ENCODE measurements at places on chromosomes 2 and 18. TPM values are rescaled to one million over a fixed set of nuclear protein-coding genes. Genes with fewer than 3 reads are reported as not detected.
A peak's percentile ranks its signal among the peaks of the same experiment; 100 is the strongest.

Gene STPG4
- total RNA-seq: not detected

Gene TUBA4B
- total RNA-seq: not detected

Gene TANC1
- 84.1 TPM for total RNA-seq

DNA sequence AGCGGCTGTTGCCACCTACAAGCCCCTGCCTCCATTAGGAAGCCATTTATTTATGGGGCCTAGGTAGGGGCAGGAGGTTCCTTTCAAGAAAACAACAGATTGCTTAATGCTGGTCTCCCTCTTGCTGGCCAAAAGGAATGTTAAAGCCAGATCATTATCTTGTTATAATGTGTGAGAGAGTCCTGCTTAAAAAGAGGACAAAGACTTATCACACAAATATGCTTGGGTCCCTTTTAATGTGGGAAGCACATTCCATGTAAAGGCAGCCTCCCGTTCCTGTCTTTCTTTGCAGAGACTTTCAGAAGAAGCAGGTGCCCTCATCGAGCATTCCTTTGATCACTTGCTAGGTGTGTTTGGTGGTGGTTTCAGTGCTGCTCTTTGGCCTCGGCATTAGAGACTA is 76.4 kb downstream of the AGAP1 start:
- H3K4me1 ChIP-seq: peaks cover 18% of the 10 kb centered on the region
- peaks cover 7% of the 10 kb centered on the region for H3K27me3 ChIP-seq
- peaks cover 3% of the 10 kb centered on the region for H3K36me3 ChIP-seq
- DNase-seq: no peak

Gene PARD6G
- 10.4 TPM for total RNA-seq

GRCh38 chr2:240611601-240612210 is 13.6 kb upstream of the GPR35 start:
- H3K27ac ChIP-seq: no peak overlapping the region
- no peaks in the 10 kb centered on the region for H3K27me3 ChIP-seq

Gene DSG2
- total RNA-seq: 60.5 TPM

Gene C2orf66
- 1.4 TPM for total RNA-seq

GRCh38 chr2:237073552-237073951 is 12.1 kb upstream of the COPS8 start:
- H3K36me3 ChIP-seq: peaks cover 8% of the 10 kb centered on the region
- no peak overlapping the region for H3K4me3 ChIP-seq
- DNase-seq: no peak
- H3K27me3 ChIP-seq: peaks cover 1% of the 10 kb centered on the region
- H3K4me1 ChIP-seq: peaks cover 18% of the 10 kb centered on the region

DNA sequence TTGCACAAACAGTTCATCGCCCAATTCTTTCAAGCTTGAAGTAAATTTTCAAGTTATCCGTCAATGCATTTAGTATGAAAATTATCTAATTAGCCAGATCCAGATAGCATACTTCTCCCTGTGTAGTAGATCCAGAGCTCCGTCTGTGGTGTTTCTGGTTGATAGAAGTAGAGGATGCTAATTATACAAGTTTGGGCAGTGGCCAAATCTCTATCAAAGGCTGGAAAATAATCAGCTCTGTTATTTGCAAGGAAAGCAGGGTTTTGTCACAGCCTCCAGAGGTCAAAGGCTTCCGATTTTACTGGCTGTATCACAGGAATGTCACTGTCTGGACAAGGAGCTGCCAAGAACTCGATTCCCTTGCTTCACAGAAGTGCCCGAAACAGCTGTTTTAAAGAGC is 28.6 kb downstream of the LRRC30 start:
- no peak overlapping the region for H3K27ac ChIP-seq
- H3K4me1 ChIP-seq: peaks cover 20% of the 10 kb centered on the region
- no peak for DNase-seq
- no peaks in the 10 kb centered on the region for H3K36me3 ChIP-seq
- H3K27me3 ChIP-seq: peaks cover 2% of the 10 kb centered on the region

Gene ABCG5
- total RNA-seq: not detected

- DNase-seq: no peak
- H3K36me3 ChIP-seq: no peaks in the 10 kb centered on the region
- H3K4me3 ChIP-seq: no peak overlapping the region
- no peaks in the 10 kb centered on the region for H3K27me3 ChIP-seq
- no peak overlapping the region for H3K27ac ChIP-seq
These were observed 35.0 kb downstream of the STAT4 start for GRCh38 chr2:191115804-191116203.

Gene PLCD4
- 90.2 TPM for total RNA-seq

- peaks cover 27% of the 10 kb centered on the region for H3K36me3 ChIP-seq
- H3K4me3 ChIP-seq: peak within 1 kb of the TSS; percentile 99
- peak within 1 kb of the TSS; percentile 78 for H3K27ac ChIP-seq
- H3K27me3 ChIP-seq: peaks cover 16% of the 10 kb centered on the region
These were observed at the start of gene TMEM163 for GRCh38 chr2:134718817-134719814. Gene TMEM163 (minus strand): TSS chr2:134719000.

GRCh38 chr2:129191530-129191929 is 787.9 kb upstream of the RAB6C start:
- no peaks in the 10 kb centered on the region for H3K36me3 ChIP-seq
- H3K27me3 ChIP-seq: peaks cover 4% of the 10 kb centered on the region
- no peak overlapping the region for H3K27ac ChIP-seq
- peaks cover 9% of the 10 kb centered on the region for H3K4me1 ChIP-seq
- no peak for DNase-seq
- no peak overlapping the region for H3K4me3 ChIP-seq

- DNase-seq: peak; percentile 52
- H3K4me1 ChIP-seq: peaks cover 37% of the 10 kb centered on the region
- H3K27ac ChIP-seq: peak overlapping the region; percentile 97
- H3K36me3 ChIP-seq: peaks cover 10% of the 10 kb centered on the region
- H3K27me3 ChIP-seq: peaks cover 38% of the 10 kb centered on the region
These were observed 624 bp downstream of the ZNF516 start for GRCh38 chr18:76494231-76495005.

- no peaks in the 10 kb centered on the region for H3K36me3 ChIP-seq
- no peak overlapping the region for H3K4me3 ChIP-seq
- H3K27me3 ChIP-seq: no peaks in the 10 kb centered on the region
- no peak for DNase-seq
- no peaks in the 10 kb centered on the region for H3K4me1 ChIP-seq
These were observed 1049.3 kb upstream of the CDH2 start for GRCh38 chr18:29226213-29226612.

Gene FOXI3
- 0.69 TPM for total RNA-seq

- peak overlapping the region; percentile 11 for H3K27ac ChIP-seq
- peaks cover 48% of the 10 kb centered on the region for H3K36me3 ChIP-seq
- H3K4me1 ChIP-seq: peaks cover 13% of the 10 kb centered on the region
- H3K4me3 ChIP-seq: peak overlapping the region; percentile 54
These were observed 198.3 kb downstream of the MGAT5 start for GRCh38 chr2:134452042-134452733.
